MCF 10A (cell line): ENCODE measurements at places on chromosomes 6 and 20. TPM values are rescaled to one million over a fixed set of nuclear protein-coding genes. Genes with fewer than 3 reads are reported as not detected.

MAP3K7 gene
- total RNA-seq, result 32.6 and 34.4 TPM in 2 replicates

GNMT gene
- 0.30 TPM in 1 of 2 replicates, not detected in the other for total RNA-seq

ZNF334 gene
- not detected in 2 replicates for total RNA-seq

SLC22A2 gene
- total RNA-seq, result not detected in 2 replicates

SASH1 gene
- 16.7 and 18.4 TPM in 2 replicates for total RNA-seq

CFAP61 gene
- total RNA-seq, result 1.4 and 1.5 TPM in 2 replicates

RBPJL gene
- not detected in 2 replicates for total RNA-seq
